ENCODE measurements at places on chromosomes 1 and 21.

GRCh38 chr1:54152696-54153095 lies at the start of gene CDCP2:
TSS of gene CDCP2 (minus strand) at chr1:54153000. CDS start at chr1:54152922, 78 bp downstream.
- DNase-seq, result no peak

GRCh38 chr1:50615036-50615750 lies 191.9 kb upstream of the DMRTA2 start:
- DNase-seq, result no peak

DNA sequence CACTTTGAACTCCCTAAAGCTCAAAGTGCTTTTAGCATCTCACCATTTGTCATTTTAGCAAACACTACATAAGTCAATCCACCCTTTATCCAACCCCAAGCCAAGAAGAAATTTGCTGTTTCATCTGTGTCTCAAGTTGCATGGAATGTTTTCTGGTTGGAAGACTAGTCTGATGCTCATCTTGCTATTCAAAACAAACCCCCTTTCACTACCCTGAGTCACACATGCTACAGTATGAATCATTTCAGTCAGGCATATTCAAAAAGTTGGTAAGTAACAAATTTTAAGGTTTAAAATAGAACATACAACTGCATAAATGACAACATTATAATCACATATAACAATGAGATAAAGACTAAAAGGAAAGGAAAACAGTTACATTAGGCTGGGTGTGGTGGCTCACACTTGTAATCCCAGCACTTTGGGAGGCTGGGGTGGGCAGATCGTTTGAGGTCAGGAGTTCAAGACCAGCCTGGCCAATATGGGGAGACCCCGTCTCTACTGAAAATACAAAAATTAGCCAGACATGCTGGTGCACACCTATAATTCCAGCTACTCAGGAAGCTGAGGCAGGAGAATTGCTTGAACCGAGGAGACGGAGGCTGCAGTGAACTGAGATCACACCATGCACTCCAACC lies 38.7 kb downstream of the DSTYK start:
- peak; percentile 42 for DNase-seq

- DNase-seq, result no peak
These were observed 237.1 kb downstream of the HHIPL2 start for GRCh38 chr1:222310836-222311235.

DNA sequence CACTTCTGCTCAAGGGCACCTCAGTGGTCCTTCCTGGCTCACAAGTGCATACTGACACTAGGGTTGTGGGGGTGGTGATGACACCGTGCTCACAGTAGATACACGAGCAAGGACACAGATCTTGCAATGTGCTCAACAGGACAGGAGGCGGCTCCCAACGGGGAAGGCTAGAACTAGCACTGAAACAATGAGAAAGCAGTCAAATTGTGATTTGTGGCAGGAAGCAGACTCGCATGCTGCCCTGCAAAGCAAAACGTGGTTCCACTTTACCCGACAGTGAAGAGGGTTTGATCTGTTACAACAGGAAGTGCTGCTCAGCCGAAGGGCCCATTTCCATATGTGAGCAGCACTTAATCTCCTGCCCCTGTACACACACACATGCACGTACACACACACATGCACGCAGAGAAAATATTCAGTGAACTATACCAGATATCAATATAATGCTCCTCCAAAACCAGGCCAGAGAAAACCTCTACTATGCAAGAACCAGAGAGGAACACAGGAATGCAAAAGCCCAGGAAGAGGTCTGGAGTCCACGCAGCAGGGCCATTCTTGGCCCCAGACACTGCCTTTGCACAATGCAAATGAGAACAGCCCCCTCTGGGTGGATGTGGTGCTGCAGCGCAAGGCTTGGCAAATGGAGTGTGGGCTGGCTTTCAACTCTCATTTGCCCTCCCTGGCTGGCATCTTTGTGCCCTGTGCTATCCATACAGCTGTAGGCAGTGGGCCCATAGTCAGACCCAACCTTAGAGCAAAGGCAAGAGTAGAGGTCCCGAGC lies 47.1 kb downstream of the KANK4 start:
- no peak for DNase-seq

DNA sequence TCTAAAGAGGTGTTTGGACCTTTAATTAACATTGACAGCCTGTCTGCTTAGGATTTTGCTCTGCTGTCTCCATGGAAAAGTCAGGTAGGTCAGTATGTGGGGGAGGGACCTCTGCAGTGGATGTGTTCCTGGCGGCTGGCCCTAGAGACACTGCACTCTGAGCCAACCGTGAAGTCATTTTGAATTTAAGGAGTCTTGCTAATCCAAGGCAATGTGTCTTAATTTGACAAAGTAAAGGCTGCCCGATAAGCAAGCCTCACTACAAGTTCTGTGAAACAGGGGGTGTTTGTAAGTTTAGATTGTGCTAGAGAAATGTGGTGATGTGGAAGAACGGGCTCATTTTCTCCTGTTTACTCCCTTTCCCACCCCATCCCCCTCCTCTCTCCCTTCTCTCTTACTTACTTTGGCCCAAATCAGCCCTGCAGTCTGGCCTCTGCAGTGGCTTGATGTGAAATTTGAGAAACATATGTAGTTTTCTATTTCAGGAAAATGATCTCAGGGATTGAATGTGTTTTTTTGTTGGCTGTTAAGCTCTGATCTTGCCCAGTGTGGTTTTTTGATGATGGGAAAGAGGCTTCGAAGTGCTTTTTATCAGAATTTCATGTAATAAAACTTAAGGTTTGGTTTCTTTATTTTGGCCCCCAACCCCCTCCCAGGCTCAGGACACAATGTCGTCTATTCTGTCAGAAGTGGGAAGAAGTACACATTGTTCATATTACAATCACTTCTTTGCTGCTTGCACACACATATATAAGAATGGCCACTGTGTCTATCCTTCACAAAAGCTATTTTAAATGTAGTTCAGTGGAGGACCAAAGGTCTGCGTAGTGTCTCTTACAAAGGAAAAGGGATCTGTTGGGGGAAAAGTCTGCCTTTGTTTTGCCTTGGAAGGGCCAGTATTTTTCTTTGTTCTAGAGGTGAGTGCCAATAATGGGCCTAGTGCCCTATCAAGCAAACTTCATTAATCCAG lies 96.6 kb downstream of the FGGY start:
- DNase-seq, result no peak

DNA sequence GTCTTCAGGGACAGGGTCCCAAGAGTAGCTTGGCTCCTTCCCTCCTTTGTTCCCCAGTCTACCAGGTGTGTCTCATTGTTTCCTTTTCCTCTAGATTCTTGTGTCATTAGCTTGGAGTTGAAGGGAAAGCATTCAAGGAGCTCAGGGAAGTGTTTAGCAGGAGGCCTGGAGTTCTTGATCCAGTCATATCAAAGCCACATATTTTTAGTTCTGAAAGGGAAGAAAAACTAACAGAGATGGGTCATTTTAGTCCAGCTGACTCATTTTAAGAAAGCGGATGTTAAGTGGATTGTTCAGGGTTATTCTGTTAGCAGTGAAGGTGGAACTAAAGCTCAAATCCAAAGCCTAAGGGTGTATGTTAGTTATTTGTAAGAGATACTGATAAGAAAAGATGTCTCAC lies 721 bp downstream of the C1orf54 start:
- DNase-seq, result no peak

DNA sequence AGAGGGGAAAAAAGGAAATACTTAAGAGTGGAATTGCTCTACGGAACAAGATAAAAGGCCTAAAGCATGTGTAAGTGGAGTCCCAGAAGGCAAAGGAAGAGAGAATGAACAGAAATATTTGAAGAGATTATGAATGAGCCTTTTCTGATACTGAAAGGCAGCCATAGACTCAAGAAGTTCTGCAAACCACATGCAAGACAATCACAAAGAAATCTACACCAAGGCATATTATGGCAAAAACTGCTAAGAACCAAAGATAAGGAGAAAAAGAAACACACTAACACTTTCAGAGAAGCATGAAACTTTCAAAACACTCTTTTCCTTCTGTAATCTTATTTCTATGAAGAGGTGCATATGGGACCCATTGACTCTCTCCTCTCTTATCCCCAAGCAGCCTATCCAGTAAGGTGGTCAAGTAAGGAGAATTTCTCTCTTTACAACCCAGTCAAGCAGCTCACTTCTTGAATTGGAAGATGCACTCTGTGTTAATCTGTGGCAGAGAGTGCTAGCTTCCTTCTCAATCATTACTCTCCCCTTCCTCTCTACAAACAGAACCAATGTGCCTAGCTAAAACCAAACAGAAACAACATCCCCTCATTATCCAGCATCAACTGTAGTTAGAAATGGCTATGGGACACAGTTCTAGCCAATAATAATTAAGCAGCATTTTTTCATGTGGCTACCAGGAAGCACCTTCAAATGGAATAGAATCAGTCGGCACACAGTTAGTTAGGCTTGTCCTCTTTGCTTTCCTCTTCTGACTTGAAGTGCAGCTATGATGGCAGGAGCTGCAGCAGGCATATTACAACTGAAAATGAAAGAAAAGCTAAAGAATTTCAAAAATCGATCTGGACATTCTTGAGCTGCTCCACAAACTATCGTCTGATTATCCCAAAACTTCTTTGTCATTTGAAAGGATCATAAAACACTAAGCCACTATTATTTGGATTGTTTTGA lies 25.9 kb downstream of the KRTAP19-8 start:
- DNase-seq, result no peak

DNA sequence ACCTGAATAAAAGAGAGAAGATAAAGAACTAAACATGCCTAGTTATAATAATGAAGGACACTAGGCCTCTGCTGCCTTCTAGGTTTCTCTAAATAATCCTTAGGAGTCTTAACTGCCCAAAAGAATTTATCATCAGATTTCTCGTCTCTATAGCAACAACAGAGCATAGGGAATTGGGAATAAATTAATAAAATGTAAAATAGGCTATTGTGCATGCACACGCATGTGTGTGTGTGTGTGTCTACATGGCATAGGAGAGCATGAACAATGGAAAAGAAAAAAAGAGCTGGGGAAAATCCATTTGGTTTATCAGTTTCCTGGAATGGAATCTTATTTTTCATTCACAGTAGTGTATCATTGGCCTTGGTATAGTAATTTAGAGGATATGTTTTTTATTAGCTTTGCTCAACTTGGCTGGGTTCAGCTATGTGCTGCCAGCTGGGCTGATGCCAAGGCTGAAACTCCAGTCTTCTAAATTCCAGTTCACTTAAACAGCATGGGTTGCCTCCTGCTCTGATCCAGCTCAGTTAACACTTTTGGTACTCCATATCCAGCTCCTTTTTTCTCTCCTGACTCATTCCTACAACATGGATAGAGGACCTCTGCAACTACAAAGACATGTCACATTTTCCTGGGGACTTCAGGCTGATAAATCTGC lies 80.6 kb upstream of the SLFNL1 start:
- no peak for DNase-seq

DNA sequence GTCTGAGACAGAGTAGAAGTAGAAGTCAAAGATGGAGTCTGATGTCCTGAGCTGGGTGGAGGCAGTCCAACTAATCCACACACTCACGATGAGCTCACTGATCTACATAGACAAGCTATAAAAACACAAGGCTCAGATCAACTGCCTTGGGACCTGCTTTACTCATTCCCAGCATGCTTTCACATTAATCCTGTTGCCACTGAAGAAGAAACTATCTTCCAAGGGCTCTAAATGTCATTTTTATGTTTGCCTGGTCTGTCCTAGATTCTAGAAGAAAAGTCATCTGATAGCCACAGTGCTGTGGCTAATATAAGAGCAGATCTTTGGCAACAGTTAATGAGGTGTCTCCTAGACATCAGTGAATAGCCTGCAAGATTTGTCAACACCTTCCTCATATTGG lies 522.7 kb downstream of the NUF2 start:
- no peak for DNase-seq

Measured in HCT116 (cell line).